ENCODE measurements at places on chromosomes 7 and 10.
A peak's percentile ranks its signal among the peaks of the same experiment; 100 is the strongest.

- ATAC-seq = no peak
These were observed 26.9 kb upstream of the LAMB4 start for GRCh38 chr7:108156897-108157605.

DNA sequence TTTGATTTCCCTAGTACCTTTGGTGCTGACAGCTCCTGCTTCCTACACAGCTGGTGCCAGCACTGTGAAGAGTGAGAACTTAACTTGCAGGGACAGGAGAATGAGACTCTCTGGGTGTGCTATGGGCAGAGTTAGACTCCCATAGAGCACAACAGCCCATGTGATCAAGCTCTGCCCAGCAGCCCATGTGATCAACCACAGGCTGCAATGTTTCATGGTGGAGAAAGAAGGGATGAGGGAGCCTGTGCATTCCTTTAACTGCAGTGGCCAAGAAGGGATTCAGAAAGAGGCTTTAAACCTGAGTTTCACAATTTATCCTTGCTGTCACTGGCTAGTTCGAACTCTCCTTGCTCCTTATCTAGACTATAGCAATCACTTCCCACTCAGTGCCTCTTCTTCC is 10.0 kb upstream of the MEST start:
- ATAC-seq = peak; percentile 83

DNA sequence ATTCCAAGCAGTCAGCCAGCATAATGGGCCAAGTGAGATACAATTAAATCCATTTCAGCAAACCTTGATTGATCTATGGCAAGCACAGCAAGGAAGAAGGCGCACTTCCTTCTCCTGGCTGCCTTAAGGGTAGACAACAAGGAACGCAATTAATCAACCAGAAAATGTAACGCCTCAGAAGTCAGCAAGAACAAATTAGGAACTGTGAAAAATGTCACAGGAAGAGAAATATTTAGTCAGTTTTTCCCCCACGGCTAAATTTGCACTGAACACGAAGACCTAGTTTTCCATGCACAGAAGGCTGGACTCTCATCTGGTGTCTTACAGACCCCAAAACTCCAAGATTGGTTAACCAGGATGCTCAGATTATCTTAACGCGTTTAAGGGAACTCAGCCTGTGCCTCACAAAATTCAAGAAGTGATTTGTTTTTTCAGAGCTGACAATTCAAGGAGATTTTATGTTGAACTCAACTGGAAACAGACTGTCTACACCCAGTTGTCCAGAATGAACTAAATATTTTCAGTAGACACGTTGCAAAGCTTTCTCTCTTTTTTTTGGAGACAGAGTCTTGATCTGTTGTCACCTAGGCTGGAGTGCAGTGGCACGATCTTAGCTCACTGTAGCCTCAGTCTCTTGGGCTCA is 14.2 kb downstream of the SNX8 start:
- ATAC-seq = no peak

DNA sequence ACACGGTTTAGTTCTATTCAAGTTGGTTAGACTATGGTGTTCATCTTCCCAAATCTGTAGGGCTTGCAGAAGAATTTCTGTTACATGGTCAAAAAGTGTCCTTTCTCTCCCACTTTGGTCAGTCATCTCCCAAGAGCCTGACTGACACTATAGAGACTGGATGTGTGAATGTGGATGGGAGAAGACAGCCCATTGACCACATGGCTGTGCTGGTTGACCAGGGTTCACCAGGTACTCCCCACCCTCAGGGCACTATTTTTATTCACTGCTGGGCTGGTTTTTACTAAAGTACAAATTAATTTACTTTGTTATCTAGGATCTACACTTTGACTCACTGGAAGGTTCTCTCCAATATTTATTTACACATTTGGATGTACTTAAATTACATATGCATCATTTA is 2.3 kb downstream of the ZNF804B start:
- ATAC-seq = no peak

DNA sequence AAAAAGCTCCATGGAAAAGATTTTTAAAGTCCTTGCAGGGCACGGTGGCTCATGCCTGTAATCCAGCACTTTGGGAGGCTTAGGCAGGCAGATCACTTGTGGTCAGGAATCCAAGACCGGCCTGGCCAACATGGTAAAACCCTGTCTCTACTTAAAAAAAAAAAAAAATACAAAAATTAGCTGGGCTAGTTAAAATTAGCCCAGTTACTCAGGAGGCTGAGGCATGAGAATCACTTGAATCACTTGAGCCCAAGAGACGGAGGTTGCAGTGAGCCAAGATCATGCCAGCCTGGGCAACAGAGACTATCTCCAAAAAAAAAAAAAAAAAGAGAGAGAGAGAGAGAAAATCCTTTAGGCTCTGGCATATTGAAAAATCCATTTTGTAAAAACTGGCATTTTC is 61.9 kb downstream of the CCDC6 start:
- no peak for ATAC-seq

- ATAC-seq = no peak
These were observed 24.6 kb upstream of the FAM170B start for GRCh38 chr10:49158404-49158803.

GRCh38 chr7:12643644-12644043 is 43.8 kb upstream of the ARL4A start:
- ATAC-seq = peak; percentile 39

- peak; percentile 37 for ATAC-seq
These were observed 108.1 kb upstream of the AGR3 start for GRCh38 chr7:16989811-16990413.

DNA sequence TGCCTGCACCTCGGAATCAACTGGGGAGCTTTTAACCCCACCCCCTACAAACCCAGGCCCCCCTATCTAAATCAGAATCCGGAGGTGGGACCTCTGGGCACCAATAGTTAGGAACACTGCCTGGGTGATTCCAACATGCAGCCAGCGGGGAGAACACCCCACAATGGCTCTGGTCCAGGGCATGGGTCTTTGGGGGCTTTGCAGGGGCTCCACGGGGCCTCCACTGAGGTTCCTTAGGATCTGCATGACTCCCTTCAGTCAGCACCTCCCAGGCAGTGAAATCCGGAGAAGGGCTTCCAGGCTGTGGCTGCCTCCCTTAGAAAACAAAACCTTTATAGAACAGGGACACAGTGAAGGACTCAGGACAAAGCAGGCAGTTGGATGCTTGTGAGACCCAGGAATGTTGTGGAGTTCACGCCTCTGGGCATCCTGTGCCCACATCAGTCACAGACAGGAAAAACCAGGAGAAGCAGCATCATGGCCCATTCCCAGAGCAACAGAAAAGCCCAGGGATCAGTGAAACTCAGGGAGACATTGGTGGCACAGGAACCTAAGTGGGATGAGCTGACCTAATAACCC is 16.5 kb upstream of the AOC1 start:
- no peak for ATAC-seq

DNA sequence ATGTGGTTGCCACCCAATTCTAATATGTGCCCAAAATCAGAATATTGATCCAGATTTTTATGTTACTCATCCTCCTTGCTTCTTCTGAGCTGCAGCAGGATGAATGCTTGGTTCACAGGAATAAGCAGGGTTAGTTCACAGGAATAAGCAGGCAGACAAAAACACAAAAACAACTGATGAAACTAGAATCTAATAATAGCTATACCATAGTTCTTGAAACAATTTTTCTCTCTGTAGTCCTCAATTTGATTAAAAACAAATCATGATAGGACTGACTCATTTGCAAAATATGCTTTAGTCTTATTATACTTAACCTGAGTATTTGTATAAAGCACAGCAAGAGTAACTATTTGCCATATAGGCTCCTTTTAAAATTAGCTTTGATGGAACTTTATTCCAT is 24.4 kb upstream of the ARHGAP12 start:
- peak; percentile 77 for ATAC-seq

GRCh38 chr7:39659356-39660013 is 36.1 kb downstream of the RALA start:
- peak; percentile 87 for ATAC-seq

GRCh38 chr7:44172803-44173424 is 16.3 kb downstream of the GCK start:
- no peak for ATAC-seq

GRCh38 chr10:101838416-101838970 is 5.1 kb downstream of the KCNIP2 start:
- no peak for ATAC-seq

GRCh38 chr7:123397746-123398338 is 136.6 kb downstream of the IQUB start:
- no peak for ATAC-seq

- no peak for ATAC-seq
These were observed 50.4 kb downstream of the RBM33 start for GRCh38 chr7:155694851-155695250.

GRCh38 chr7:17946591-17946990 is 6.3 kb upstream of the SNX13 start:
- ATAC-seq = no peak

- ATAC-seq = no peak
These were observed 163.2 kb downstream of the NOC3L start for GRCh38 chr10:94199565-94199964.

DNA sequence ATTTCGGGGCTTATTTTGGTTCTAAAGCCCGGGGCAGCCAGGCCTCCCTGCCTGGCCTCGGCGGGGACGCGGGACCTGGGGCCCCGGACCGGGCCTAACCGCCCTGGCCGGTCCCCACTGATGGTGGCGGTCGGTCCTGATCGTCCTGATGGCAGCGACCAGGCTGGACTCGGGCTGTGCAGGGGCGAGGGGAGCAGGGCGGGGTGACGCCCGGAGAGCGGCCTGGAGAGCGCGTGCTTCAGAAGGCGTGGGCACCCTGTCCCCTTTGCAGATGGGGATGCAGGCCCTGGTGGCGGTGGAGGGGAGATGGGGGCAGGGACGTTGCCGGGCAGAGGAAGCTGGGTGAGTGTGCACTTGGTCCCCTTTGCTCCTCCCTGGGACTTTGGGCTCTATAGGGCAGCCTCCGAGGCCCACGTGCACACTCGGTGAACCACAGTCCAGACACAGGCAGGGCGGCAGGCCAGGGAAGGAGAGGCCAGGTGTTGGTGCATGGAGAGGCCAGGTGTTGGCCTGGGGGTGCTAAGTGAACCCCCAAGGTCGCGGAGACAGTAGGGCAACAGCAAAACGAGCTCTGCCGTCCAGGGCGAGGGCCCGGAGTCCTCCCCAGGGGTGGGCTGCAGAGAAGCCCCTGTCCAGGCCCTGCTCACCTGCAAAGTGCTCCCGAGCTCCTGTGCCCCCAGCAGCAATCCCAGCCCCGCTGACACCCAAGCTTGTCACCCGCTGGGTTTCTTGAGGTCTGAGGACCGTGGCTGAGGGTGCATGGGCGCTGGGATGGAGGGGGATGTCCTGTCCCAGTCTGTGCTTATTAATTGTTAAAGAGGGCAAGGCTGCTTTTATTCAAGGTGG is 42.4 kb upstream of the FAM20C start:
- peak; percentile 12 for ATAC-seq

- ATAC-seq = no peak
These were observed 11.1 kb downstream of the FOXK1 start for GRCh38 chr7:4693152-4693551.

DNA sequence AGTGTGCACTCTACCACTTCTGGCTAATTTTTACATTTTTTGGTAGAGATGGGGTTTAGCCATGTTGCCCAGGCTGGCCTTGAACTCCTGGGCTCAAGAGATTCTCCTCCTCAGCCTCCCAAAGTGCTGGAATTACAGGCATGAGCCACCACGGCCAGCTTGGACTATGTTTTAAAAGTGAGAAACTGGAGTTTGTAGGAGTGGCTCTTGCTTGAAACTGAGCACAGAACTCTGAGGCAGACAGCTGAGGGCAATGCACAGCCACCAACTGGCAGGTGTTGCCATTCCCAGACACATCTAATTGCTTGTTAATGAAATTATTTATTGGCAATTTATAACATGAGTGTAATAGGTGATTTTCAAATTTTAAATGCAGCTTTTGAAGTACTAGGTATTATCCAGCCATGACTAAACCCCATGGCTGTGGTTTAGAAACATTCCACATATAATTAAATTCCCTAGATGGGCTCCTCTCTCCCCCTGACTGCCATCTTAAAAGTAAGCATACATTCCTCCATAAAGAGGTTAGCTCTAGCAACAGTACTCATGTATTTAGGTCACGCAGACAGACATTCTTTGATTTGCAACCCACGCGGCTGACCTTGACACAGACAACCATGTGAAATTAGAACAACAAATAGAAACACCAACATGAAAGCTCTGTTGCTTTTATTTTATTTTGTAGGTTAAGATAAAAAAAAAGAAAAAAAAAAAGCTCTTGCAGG is 19.8 kb downstream of the PANK1 start:
- ATAC-seq = peak; percentile 97

DNA sequence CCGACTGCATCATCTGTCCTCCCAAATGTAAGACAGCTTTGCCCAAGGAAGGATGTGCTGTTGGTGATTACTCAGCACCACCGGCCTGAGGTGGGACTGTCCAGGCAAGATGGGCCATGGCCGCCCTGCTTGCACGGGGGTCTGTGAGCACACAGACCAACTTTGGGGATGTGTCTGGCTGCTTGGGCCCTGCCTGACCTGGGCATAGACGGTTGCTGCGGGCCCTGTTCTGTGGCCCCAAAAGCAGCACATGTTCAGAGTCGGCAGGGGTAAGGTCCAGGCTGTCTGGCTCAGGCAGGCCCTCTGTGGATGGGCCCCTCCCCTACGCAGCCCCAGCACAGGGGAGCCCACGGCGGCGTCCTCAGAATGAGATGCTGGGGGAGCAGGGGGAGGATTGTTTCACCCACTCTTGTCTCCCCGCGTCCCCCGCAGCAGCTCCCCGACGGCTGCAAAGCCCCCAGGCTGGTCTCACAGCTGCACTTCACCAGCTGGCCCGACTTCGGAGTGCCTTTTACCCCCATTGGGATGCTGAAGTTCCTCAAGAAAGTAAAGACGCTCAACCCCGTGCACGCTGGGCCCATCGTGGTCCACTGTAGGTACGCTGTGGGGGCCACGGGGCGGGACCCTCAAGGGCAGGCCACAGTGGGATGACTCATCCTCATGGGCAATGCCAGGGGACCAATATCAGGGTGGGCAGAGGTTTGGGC is 58.4 kb downstream of the MKI67 start:
- ATAC-seq = no peak

DNA sequence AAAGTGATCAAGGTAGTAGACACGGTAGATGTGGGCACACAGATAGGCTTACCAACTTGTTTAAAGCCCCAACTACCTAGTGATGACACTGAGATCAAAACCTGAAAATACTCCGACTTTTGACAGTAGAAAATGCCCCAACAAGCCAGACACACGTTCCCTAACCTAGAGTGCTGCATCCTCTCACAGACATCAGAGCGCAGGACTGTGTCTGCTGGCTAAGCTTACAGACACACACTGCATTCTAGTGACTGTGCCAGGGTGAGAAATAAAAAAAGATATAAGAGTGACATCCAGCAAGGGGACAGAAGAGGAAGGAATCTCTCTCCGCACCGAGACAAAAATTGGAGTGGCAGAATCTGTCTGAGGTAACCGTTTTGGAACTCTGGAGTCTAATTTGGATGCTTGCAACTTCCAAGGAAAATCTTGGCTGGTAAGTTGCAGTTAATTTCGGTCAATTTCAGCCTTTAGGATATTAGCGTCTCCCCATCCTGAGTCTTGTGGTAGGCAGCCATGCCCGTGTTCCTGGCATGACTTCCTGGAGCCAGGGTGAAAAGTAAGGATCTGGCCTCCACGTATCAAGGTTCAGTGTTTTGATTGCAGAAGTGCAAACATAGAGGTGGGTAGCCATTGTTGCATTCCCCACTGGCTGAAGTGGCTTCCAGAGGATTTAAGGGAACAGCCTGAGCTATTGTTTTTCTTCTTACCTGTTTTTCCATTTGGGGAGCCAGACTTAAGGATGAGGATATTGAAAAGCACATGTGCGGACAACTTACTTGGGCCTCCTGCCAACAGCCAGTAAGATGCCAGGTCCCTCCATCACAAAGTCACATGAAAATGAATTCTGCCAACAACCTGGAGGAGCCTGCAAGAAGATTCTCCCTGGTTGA is 124.1 kb downstream of the SMURF1 start:
- ATAC-seq = no peak

- no peak for ATAC-seq
These were observed 37.1 kb downstream of the CAV1 start for GRCh38 chr7:116561697-116562483.

GRCh38 chr7:151925446-151926335 is 30.6 kb upstream of the GALNTL5 start:
- ATAC-seq = peak; percentile 22
